ENCODE measurements at places on chromosomes 6 and 20.

DNA sequence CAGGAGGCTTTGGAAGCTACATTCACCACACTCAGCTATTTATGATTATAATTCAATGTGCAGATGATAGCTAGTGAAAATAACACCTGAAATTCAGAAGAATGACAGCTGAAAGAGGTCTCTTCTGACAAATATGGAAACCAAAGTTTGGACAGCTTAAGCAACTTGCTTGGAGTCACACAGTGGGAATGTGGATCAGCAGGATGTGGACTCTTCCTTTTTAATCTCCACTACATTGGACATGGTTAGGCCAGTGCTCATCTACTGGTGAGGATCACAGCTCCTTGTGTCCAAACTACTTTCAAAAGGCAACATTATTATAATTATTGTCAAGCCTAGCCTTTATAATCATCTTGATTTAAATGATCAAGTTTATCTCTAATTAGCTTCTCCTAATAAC, 10.4 kb downstream of the TRAPPC3L start:
- DNase-seq = no peak

DNA sequence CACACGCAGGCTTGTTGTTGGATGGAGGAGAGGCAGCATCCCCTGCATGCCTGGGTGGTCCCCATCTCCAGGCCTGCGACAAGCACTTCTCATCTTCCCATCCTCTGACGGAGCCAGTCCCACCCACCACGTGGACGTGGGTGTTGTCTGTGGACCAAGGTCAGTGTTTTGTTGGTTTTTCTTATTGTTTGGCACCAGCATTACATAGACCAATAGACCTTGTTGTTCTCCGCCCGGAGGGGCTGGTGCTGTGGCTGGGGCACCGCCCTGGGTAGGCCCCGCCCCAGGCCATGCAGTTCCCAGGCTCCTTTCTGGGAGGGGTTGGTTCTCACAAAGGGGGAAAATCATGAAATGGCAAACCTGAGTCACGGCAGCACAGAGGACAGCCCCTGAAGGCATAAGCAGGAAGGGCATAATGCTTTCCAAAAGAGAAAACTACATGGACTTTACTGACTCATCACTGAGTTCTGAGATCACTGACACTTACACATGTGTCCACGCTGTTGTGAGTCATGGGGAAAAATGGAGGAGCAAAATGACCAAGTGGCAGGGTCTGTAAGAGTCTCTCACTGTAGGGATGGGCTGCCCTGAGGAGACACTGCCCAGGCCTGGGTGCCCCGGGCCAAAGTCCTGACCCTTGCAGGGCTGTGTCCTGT, 90.8 kb downstream of the THBS2 start:
- DNase-seq = no peak

GRCh38 chr6:20826378-20826777, 292.1 kb downstream of the CDKAL1 start:
- no peak for DNase-seq

- no peak for DNase-seq
Observed at GRCh38 chr6:14194976-14195375, 77.4 kb downstream of the CD83 start.

- DNase-seq = no peak
Observed at GRCh38 chr20:24163506-24163905, 174.9 kb upstream of the GGTLC1 start.

GRCh38 chr6:5412017-5412416, 150.7 kb downstream of the FARS2 start:
- DNase-seq = no peak

GRCh38 chr6:45714006-45714730, 301.5 kb downstream of the CLIC5 start:
- DNase-seq = no peak

DNA sequence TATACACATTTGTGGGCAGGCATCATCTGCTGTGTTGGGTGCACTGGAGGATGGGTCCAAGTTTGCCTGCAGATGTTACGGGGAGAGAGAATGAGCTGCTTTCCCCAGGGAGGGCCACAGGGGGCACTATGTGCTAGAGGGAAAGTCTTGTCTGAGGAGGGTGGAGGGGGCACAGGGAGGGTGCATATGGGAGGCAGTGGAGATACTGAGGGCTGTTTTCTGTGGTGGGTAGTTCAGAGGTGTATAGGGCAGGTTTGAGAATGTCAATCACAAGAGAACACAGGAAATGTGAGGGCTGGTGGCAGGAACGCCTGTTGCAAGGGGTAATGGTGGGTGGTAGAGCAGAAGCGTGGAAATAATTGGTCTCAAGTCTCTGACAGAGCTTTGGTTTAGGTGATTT, 7.7 kb upstream of the PTPRA start:
- no peak for DNase-seq

- no peak for DNase-seq
Observed at GRCh38 chr6:31005249-31006020, 4.8 kb upstream of the MUC22 start.

DNA sequence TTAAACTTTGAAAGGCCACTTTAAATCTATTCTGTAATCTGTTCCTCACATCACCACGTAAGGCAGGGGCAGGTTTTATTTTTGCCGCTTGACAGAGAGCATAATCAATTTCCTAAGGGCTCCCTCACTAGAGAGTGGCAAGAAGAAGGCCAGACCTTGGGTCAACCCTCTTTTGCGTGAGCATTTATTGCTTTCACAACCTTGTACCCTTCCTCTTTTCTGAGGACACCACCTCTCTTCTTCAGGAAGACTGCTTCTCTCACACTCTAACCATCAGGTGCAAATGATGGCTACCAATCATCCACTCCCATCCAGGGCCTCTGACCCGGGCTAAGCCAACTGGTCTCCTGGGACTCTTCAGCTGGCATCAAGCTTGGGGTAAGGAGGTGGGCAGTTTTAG, 25.2 kb upstream of the QKI start:
- no peak for DNase-seq

- DNase-seq = no peak
Observed at GRCh38 chr6:157187182-157188083, 135.9 kb downstream of the TMEM242 start.

DNA sequence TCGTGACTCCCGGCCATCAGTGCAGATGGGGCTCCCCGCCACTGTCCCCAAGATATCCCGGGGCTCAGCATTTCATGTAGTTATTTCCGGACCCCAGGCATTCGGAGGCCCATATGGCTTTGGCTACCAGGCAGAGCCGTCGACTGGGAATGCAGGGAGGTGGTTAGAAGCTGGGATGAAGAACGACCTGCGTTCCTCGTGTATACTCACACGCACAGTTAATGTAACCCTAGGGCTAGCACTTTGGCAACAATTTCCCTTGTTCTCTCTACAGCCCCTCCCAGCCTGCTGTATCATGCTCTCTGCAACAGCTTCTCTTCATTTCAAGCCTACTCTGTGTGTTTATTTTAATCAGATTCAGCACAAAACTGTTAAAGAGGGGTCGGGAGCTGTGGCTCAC, 240.4 kb downstream of the MYLK4 start:
- no peak for DNase-seq

DNA sequence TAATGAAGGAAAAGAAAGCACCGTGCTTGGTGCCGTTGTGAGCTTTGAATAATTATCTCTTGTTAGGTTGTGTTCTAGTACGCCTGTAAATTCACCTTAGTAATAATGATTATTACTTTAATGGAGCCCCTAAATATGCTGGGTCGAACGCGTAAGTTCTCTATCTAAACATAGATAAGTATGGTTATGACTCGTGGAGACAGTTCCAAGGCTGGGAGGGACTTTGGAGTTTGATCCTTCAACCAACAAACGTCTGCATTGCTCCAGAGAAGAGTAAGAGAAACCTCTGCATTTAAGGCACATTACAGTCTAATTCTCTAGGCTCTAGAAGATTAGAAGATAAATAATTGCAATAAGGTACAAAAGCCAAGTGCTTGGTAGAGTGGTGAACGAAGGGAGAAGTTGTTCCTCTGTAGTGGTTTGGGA, 514 bp downstream of the ACOT13 start:
- DNase-seq = no peak

- DNase-seq = no peak
Observed at GRCh38 chr6:31010393-31011060, at the start of gene MUC22. Gene MUC22, plus strand, starts transcription at chr6:31010474. Its CDS starts 233 bp downstream, at chr6:31010707.

DNA sequence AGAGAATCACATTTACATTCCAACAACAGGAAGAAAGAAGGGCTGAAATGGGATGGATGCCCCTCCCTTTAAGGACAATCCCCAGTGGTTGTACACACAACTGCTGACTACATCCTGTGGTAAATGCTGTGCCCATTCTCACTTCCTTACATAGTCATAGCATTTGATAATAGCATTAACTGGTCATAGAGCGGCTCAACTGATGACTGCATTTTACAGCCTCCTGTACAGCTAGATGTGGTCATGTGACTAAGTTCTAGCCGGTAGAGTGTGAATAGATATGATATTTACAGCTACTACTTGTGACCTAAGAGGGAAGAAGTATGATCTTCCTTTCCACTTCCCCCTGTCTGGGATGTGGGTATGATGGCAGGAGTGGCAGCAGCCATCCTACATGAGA, 24.7 kb downstream of the KCNK17 start:
- no peak for DNase-seq

- no peak for DNase-seq
Observed at GRCh38 chr6:101705866-101706265, 312.4 kb downstream of the GRIK2 start.

GRCh38 chr6:47934023-47934422, 152.2 kb downstream of the OPN5 start:
- DNase-seq = no peak

DNA sequence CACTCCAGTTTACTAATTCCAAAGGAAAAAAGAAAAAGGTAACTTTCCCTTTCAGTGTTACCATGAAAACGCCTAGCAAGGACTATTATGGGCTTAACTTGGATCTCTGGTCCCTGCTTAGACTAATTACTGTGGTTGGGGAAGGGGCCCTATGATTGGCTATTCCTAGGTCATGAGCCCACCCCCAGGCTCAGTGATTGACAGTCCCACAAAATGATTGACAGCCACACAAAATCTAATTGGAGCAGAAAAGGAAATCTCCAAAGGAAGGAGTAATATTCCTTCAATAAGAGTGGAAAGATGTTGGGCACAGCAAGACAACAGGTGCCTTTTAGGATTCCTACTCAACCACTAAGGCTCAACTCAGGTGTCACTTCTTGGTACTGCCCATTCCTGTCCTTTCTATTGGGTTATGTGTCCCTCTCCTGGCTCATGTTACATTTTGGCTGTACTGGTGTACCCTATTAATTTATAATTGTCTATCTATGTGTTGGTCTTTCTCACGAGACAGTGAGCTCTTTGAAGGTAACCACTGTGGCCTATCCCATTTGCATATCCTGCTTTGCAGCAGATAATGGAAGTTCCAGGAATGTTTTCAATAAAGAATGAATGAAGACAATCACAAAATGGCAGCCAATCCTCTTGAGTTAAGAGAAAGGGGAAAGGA, 5.5 kb upstream of the UTRN start:
- no peak for DNase-seq

DNA sequence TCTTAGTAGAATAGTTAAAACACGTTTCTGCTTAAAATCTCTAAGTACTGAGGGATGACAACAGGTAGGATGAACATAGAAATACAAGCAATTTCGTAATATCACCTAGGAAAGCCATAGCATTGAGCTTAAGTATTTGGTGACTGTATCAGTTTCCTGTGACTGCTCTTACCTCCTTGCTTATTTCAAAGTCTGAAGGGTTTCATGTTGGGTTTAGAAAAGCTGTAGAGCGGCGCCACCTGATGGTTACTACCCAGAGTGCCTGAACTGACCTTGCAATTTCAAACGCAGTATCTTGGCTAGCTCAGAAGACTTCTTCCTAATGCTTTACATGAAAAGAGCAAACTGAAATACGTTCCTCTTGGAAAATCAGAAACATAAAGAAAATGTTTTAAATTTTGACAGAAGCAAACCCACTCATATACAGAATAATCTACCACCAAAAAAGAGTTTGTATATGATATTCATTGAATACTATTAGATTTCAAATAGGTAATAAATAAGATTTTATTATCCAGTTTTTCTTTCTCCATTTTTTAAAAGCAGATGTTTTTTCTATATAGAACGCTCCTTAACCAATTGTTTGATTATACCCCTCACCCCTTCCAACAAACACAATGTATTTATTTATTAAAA, 82.3 kb upstream of the RIPOR2 start:
- peak; percentile 62 for DNase-seq

GRCh38 chr20:60242836-60243505, 284.7 kb downstream of the CDH26 start:
- DNase-seq = no peak

GRCh38 chr6:168609914-168610490, 169.0 kb downstream of the SMOC2 start:
- DNase-seq = no peak

- no peak for DNase-seq
Observed at GRCh38 chr6:170268216-170269129, 22.4 kb downstream of the DLL1 start.

- no peak for DNase-seq
Observed at GRCh38 chr6:22801831-22802230, 232.5 kb downstream of the HDGFL1 start.

DNA sequence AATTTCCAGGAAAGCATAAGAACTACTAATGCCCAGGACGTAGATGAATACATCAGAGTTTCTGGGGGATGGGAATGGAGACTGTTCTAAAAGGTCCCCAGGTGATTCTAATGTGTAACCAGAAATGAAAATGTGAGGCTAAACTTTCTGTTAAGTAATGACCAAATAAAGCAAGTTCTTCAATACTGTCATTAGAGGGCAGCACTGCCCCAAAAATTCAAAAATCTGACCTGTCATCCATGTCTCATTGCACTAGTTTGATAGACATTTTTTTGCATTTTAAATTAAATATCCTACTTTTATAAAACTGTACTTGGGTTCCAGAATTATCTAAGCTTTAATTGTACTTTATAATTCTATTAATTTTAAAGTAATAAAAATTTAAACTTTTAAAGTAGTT, 94.9 kb downstream of the RFX6 start:
- DNase-seq = no peak

DNA sequence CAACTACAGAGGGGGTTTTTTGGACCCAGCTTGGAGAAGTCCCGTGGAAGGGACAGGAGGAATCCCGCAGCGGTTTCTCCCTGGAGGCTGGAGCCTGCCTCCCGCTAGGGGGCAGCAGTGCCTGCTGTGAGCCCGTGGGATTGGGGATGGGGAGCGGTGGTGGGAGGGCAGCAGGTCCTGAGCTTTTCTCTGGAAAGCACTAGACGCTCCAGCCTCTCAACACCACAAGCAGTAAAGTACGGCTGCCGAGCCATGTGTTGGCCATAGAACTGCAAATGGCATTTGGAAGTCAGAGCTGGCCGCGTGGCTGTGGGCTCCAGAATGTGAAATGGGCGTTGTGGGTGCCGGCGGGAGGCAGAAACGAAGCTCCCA, 47.8 kb downstream of the GMPR start:
- peak; percentile 5 for DNase-seq

- no peak for DNase-seq
Observed at GRCh38 chr6:147022041-147022440, 182.2 kb upstream of the STXBP5 start.

- peak; percentile 25 for DNase-seq
Observed at GRCh38 chr6:79671600-79672266, 40.6 kb downstream of the SH3BGRL2 start.

DNA sequence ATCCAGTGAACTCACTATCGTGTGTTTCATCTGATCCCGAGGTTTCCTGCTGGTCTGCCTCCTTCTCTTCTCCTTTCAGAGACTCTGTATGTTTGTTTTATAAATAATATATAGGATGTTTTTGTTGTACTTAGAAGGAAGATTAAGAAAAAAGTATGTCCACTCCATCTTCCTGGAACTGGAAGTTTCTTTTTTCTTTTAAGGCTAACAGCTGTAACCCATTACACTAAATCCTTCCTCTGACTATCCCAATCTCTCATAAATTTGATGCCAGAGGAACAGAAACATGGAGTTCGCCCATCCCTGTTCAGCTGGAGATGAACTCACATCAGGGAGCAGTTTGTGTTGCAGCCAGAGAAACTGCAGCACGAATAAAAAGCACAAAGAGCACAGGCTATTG, 20.7 kb downstream of the RIPK1 start:
- no peak for DNase-seq

Data from stimulated activated CD8-positive, alpha-beta memory T cell treated with anti-CD3 and anti-CD28 coated beads, Interleukin-7, amount 100 ng/mL, for 48 hours (primary cell).